ENCODE measurements at places on chromosomes 3 and 15.

DNA sequence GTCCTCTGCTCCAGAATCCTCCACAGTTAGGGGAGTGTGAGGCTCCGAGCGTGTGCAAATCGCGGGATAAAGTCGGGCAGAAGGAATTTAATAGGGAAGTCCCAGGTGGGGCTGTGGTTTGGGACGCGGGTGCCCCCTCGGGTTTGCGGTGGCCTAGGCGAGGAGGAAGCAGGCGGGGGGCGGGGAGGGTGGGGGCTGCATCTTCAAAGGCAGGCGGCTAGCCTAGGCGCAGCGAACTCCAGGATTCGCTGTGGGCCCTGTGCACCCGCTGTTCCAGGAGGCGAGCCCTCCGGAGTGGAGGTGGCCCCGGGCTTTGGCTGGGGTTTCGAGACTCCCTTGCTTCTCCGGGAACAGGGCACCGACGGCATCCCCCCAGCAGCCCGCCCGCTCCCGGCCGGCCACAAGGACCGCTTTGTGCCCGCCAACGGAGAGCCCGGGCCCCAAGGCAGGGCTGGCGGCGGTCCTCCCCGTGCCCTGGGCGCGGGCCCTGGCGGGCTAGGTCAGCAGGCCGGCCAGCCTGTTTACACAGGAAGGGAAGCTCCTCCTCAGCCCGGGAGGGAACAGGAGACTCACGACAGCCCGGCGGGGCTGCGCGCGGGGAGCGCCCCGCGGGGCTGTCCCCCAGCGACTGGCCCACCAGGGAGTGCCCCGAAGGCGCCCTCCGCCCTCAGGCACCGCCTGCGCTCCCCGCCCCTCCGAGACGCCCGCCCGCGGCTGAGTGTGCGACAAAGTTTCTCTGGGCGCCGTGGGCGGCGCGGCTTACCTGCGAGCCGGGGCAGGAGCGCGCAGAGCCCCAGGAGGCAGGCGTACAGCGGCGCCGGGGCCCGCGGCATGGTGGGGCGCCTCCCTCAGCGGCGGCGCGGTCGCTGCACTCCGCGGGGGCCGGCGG is 753 bp downstream of the ITGB5 start:
- peak; percentile 5 for DNase-seq

GRCh38 chr15:71807691-71808091 is 2.7 kb upstream of the NR2E3 start:
- DNase-seq: no peak

DNA sequence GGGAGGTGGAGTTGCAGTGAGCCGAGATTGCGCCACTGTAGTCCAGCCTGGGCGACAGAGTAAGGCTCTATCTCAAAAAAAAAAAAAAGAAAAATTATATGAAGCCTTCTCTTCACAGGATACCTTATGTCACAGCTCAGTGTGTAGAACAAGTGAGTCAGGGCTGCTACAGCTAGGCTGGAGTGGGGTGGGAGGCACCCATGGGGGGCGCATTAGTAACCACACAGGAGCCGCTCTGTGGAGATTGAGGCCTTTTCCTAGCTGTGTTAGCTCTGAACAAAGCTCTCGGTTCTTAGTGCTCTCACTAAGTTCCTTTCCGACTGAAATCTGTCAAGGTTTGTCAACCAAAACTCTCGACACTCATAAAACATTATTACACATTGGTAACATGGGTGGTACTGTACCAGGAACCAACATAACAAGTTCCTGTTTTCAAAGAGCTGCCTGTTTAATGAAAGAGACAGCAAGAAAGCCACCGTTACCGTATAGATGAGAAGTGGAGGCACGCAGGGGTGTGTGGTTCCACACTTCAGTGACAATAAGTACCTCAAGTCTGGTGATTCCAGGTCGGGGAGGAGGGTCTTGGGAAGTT is 4.5 kb downstream of the LRRC31 start:
- no peak for DNase-seq

- peak; percentile 17 for DNase-seq
These were observed 41.6 kb downstream of the TRANK1 start for GRCh38 chr3:36903119-36903882.

GRCh38 chr3:138473391-138473790 is 39.0 kb downstream of the ESYT3 start:
- no peak for DNase-seq

DNA sequence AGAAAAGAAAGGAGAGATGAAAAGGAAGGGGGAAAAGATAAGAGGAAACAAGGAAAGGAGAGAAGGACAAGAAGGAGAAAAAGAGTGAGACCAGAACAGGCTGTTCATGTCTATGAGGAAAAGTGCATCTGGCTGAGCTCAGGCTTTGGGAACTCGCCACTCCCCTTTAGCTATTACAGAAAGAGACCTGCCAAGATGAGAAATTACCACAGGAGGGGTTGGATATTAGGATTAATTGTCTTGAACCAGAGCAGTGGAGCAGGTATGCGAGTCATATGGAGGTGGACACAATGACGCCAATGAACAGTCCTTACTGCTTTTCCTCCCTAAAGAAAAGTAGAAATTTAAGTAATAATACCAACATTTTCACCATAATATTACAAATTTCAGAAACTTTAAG is 577.0 kb upstream of the ARRDC4 start:
- DNase-seq: no peak

GRCh38 chr15:70196372-70197316 is 98.9 kb upstream of the TLE3 start:
- peak; percentile 53 for DNase-seq

- no peak for DNase-seq
These were observed 157.4 kb downstream of the SHOX2 start for GRCh38 chr3:157948605-157949383.

- no peak for DNase-seq
These were observed 86.1 kb upstream of the BCL6 start for GRCh38 chr3:187831125-187832051.

DNA sequence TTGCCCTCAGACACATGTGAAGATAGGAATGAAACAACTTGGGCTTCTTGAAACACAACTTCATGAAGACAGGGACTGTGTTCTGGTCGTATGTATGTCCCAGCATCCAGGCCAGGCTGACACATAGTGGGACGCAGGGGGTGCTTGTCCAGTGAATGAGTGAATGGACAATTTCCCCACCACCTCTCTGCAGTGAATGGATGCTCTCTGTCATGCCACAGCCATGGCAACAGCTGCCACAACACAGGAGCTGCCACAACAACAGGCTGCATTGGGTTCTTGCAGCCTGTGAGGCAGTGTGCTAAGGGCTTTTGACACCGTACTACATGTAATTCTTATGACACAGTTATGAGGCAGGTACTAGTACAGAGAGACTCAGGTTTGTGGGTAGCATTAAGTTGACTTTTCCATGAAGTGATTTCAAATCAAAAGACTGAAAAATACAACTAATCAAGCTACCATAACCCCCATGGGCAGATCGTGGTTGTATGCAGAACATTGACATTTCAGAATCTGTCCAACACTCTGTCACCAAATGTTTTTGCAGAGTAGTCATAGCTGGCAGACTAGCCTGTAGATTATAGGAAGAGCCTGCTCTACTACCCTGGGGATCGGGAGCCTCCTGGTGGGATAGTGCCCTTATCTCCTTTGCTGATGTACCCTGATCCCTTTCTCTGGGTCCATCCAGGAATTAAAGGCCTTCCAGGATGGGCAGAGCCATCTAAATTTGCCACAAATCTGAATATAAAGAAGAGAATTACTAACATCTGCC is 40.8 kb downstream of the CLSTN2 start:
- DNase-seq: no peak

DNA sequence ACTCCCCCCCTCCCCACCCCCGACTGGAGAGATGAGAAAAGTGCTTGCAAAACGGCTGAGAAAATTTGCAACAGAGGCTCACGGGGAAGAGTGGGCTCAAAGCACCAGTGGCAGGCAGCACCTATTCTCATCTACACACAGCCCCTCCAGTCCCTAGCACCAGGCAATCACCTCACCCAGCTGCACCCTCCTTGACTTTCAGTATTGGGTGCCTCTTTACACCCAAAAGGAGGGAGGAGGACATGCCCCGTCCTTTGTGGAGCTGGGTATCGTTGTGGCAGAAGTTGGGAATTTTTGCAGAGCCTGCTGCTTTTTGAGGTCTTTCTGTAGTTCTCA is 182.8 kb upstream of the TOPAZ1 start:
- DNase-seq: no peak

DNA sequence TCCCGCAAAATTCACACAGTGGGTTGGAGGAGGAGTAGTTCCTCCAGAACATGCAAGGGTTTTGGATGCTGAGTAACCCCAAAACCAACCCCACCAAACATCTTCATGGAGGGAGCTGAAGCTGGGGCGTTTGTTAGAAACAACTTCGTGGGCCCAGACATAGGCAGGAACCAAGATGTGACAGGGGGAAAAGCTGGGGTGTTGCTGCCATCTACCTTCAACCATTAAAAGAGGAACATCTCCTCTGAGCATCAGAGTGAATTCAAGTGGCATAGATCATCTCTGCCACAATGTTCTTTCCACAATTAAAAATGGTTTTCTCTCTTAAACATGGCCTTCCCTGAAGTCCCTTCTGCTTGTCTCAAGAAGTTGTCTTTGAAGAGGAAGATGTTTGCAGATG is 20.5 kb downstream of the SIDT1 start:
- peak; percentile 50 for DNase-seq

GRCh38 chr15:35442742-35443141 is 103.2 kb downstream of the DPH6 start:
- DNase-seq: no peak

- no peak for DNase-seq
These were observed 7.1 kb upstream of the LARS2 start for GRCh38 chr3:45381168-45381852.

DNA sequence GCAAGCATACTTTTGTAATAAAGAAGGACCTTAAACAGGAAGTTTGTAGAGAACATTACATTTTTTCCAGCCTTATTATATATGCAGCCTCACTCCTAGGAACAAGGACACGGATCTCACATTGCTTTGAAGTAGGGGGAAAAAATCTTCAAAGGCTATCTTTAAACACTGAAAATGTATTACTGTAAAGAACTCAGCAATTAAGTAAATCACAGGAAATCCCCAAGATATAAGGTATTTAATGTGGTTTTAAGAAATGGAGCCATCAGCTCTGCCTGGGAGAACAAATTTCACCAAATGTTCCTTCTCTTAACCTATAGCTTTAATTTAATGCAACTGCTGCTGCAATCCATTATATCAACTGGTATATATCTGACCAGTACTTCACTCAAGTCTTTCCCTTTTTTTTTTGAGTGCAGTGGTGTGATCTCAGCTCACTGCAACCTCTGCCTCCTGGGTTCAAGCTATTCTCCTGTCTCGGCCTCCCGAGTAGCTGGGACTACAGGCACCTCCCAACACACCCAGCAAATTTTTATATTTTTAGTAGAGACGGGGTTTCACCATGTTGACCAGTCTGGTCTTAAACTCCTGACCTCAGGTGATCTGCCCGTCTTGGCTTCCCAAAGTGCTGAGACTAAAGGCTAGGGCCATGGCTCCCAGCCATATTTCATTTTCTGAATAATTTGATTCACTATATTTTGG is 2.8 kb downstream of the BTLA start:
- peak; percentile 44 for DNase-seq

DNA sequence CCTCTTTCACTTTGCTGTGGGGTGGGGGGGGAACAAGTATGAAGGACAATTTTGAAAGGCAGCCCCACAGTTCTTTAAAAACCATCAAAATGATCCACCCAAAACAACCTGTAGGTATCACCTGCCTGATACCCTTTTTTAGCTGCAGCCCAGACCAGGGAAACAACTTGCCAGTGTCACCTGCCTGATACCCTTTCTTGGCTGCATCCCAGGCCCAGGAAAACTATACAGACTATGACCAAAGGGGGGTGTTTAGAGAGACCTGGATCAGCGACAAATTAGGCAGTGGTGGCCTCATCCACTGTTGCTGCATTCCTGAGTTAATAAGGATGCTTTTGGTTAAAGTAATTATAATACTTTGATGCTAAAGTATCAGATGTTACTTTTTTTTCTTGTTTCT is 122.0 kb downstream of the VPS13C start:
- no peak for DNase-seq

GRCh38 chr3:61448378-61448777 is 113.0 kb upstream of the PTPRG start:
- DNase-seq: no peak

DNA sequence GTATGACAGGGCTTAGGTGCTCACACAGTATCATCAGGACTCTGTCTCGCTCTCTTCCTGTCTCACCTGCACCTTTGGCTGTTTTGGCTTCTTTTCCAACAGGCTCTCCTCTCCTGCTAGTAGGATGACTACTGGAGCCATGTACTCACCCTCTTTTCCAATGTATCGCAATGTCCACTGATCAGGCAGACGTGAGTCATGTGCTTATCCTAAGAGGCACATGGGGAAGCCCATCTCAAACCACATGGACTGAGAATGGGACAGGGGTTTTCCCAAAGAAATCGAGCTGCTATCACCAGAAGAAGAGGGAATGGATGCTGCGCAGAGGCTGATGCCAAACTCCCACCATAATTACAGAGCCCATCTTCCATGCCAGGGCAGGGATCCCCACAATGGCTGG is 180.6 kb downstream of the IL5RA start:
- no peak for DNase-seq

- no peak for DNase-seq
These were observed 114.7 kb downstream of the GADL1 start for GRCh38 chr3:30779686-30780287.

- DNase-seq: no peak
These were observed 3.8 kb upstream of the PCOLCE2 start for GRCh38 chr3:142892714-142893113.

- DNase-seq: no peak
These were observed 2.2 kb downstream of the FAM174B start for GRCh38 chr15:92653366-92653765.

DNA sequence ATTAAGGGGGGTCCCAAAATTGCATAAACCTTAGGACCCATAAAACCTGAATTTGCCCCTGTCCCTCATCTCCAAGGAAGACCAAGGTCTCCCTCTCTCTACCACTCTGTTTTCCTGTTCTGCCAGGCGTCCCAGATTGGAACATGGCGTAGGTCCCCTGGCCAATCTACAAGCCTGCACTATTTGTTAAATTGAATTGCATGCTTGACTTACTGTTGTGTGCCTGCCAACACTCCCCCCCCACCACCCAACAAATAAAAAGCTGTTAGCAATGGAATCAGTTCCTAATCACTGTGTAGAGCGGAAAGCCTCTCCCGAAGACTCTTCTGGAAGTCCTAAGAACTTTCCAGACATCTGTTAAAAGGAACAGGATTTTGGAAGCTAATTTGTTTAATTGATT is 11.7 kb downstream of the CTXND1 start:
- no peak for DNase-seq

- no peak for DNase-seq
These were observed 24.4 kb downstream of the TMEM45A start for GRCh38 chr3:100516838-100517237.

- no peak for DNase-seq
These were observed 138.9 kb downstream of the PDE8A start for GRCh38 chr15:85120351-85121113.

- no peak for DNase-seq
These were observed 22.3 kb upstream of the SLMAP start for GRCh38 chr3:57733790-57734189.

- DNase-seq: no peak
These were observed 1126.8 kb downstream of the SI start for GRCh38 chr3:163951397-163951987.

- no peak for DNase-seq
These were observed 25.0 kb downstream of the SCG3 start for GRCh38 chr15:51706291-51706690.
